Sigmoid colon (tissue), 7 donors: ENCODE measurements at places on chromosomes 7 and 10. TPM values are rescaled to one million over a fixed set of nuclear protein-coding genes. Genes with fewer than 3 reads are reported as not detected.

GRCh38 chr10:133401981-133402725 is 8.2 kb downstream of the MTG1 start:
- no peaks in the 10 kb centered on the region for H3K27me3 ChIP-seq
- peaks cover 24% of the 10 kb centered on the region for H3K36me3 ChIP-seq
- no peak overlapping the region for H3K27ac ChIP-seq
- DNase-seq, result peak; percentile 46

The LRRN3 gene
- 0.76 TPM for polyA plus RNA-seq

- no peak for DNase-seq
- H3K36me3 ChIP-seq, result peaks cover 8% of the 10 kb centered on the region
- H3K4me1 ChIP-seq, result no peaks in the 10 kb centered on the region
Measured at GRCh38 chr7:157389951-157390730, 53.3 kb downstream of the DNAJB6 start.

The PRPS1L1 gene
- not detected for polyA plus RNA-seq

DNA sequence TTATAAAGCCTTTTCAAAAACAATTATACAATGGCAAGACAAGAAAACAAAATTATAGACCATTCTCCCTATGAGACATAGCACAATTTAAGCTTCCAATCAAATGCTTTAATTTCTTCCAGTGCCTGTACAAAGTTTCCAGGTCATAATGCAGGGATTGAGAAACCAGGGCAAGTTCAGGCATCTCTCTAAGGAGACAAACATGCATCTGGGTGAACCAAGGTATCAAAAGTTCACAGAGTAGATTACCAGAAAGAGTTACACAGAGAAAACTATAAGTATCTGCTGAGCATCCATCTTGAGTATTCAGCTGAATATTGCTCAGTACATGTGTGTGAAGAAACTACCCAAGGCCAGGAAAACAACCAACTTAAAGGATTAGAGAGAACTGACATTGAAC is 89.1 kb downstream of the COL28A1 start:
- DNase-seq, result no peak
- H3K27ac ChIP-seq, result no peak overlapping the region
- H3K36me3 ChIP-seq, result no peaks in the 10 kb centered on the region
- H3K27me3 ChIP-seq, result no peaks in the 10 kb centered on the region
- no peak overlapping the region for H3K4me3 ChIP-seq

- H3K36me3 ChIP-seq, result no peaks in the 10 kb centered on the region
- H3K27me3 ChIP-seq, result no peaks in the 10 kb centered on the region
Measured at GRCh38 chr10:30233186-30233959, 115.7 kb downstream of the MTPAP start.

GRCh38 chr7:116652793-116653192 is 19.2 kb upstream of the MET start:
- H3K4me3 ChIP-seq, result no peak overlapping the region
- H3K27me3 ChIP-seq, result no peaks in the 10 kb centered on the region
- no peaks in the 10 kb centered on the region for H3K4me1 ChIP-seq

DNA sequence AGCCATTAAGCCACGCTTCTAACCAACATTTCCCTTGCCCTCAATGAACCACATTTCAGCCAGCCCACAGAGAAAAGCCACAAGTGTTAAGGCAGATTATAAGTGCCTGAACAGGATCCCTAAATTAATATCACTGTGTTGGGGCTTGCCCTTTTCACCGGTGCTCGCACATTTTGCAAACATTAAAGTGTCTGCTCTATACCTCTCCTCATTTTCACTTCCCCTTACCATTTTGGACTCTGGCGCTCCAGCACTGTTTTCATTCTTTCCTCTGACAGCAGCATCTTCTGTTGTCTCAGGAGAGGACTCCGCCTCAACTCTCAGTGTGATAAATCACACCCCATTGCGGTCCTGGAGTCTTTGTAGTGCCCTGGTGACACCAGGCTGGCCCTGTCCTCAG is 274.2 kb downstream of the BAMBI start:
- H3K4me1 ChIP-seq, result no peaks in the 10 kb centered on the region
- no peak overlapping the region for H3K4me3 ChIP-seq
- no peaks in the 10 kb centered on the region for H3K27me3 ChIP-seq
- no peaks in the 10 kb centered on the region for H3K36me3 ChIP-seq
- no peak overlapping the region for H3K27ac ChIP-seq

- no peaks in the 10 kb centered on the region for H3K36me3 ChIP-seq
- no peak for DNase-seq
- no peaks in the 10 kb centered on the region for H3K27me3 ChIP-seq
- no peak overlapping the region for H3K4me3 ChIP-seq
- no peak overlapping the region for H3K27ac ChIP-seq
Measured at GRCh38 chr10:96685306-96685705, 35.0 kb downstream of the PIK3AP1 start.

DNA sequence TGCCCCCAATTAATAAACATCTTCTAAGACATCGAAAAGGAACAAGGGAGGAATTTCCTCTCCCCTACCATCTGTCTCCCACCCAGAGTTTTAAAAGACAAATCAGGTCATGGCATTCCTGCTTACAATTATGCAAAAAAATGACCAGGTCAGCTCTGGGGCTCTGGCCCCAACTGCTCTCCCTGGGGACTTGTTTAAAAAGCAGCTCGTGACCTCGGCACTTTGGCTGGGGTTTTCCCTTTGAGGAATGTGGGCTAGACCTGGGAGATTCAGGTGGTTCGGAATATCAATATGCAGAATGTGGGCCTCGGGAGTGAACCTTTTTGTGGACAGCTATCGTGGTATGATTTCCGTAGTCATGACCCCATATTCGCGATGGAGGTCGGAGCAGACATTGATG is 648 bp upstream of the RADIL start:
- no peak overlapping the region for H3K27ac ChIP-seq
- no peaks in the 10 kb centered on the region for H3K36me3 ChIP-seq
- no peak overlapping the region for H3K4me3 ChIP-seq
- peaks cover 11% of the 10 kb centered on the region for H3K27me3 ChIP-seq
